ENCODE measurements at places on chromosomes 1 and 21.
A peak's percentile ranks its signal among the peaks of the same experiment; 100 is the strongest.

- no peak for DNase-seq
- no peak overlapping the region for H3K27ac ChIP-seq
- no peaks in the 10 kb centered on the region for H3K27me3 ChIP-seq
- no peaks in the 10 kb centered on the region for H3K4me1 ChIP-seq
- H3K4me3 ChIP-seq: no peak overlapping the region
Measured at GRCh38 chr1:24591781-24592180, 35.9 kb downstream of the NCMAP start.

- H3K4me1 ChIP-seq: no peaks in the 10 kb centered on the region
- no peak overlapping the region for H3K4me3 ChIP-seq
- H3K27me3 ChIP-seq: no peaks in the 10 kb centered on the region
- H3K36me3 ChIP-seq: no peaks in the 10 kb centered on the region
- no peak for DNase-seq
- H3K27ac ChIP-seq: no peak overlapping the region
Measured at GRCh38 chr1:226496453-226497015, 52.0 kb upstream of the STUM start.

- H3K27me3 ChIP-seq: no peaks in the 10 kb centered on the region
- H3K4me3 ChIP-seq: no peak overlapping the region
- no peaks in the 10 kb centered on the region for H3K36me3 ChIP-seq
Measured at GRCh38 chr1:219041818-219042217, 131.9 kb upstream of the LYPLAL1 start.

- no peak for DNase-seq
- H3K4me1 ChIP-seq: no peaks in the 10 kb centered on the region
- no peaks in the 10 kb centered on the region for H3K27me3 ChIP-seq
- no peaks in the 10 kb centered on the region for H3K36me3 ChIP-seq
- no peak overlapping the region for H3K4me3 ChIP-seq
Measured at GRCh38 chr1:58524353-58524945, 22.1 kb downstream of the OMA1 start.

DNA sequence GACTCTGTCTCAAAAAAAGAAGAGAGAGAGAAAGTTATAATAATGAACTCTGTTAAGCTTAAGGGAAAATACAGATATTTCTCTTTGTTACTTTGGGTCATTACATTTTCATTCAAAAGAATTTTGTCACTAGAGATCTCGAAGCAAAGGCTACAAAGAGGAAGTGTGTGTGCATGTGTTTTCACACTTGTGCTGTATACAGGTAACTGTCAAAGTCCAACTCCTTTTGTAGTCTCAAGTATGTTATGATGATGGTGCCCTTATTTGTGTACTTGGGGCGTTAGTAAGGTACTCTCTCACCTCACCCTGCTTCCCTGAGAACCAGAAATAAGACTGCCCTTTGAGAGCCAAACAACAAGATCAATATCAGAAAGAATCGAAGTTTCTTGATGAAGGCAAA lies 152.9 kb upstream of the ZNF644 start:
- peaks cover 8% of the 10 kb centered on the region for H3K27me3 ChIP-seq
- no peak overlapping the region for H3K4me3 ChIP-seq
- no peaks in the 10 kb centered on the region for H3K36me3 ChIP-seq
- H3K27ac ChIP-seq: no peak overlapping the region

DNA sequence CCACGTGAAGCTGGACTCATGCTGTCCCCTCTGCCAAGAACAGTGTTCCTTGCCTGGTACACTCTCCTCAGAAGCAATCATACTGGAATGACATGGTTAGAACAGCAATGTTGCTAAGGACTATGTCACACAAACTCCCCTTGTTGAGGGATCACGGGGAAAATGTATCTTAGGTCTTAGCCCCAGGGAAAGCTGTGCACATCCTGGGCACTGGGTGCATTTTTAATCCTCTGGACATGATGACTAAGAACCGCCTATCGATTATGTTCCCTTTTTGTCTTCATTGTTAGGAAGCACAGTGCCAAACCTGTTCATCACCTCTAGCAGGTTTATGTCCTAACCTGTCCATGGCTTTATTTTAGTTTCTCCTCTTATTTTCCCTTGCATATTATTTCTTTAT lies 115.1 kb downstream of the HIVEP3 start:
- H3K4me3 ChIP-seq: no peak overlapping the region
- DNase-seq: no peak
- H3K36me3 ChIP-seq: no peaks in the 10 kb centered on the region
- no peaks in the 10 kb centered on the region for H3K27me3 ChIP-seq
- no peak overlapping the region for H3K27ac ChIP-seq

DNA sequence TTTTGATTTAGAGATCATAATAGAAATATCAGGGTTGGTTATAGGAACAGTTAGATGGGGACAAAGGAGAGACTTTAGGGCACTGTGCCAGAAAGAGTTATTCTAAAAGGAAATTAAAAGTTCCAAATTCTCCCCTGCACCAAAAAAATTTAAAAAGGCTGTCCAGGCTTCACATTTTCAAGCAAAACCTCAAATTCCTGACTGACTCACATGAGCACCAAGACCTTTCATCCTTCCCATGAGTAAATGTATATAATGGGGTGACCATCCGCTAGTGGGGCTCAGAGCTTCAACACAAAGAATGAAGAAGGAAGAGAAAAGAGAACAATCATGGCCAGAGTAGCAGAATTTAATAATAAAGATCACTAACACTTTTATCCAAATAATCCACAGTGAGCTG lies 131.6 kb upstream of the MROH9 start:
- H3K36me3 ChIP-seq: no peaks in the 10 kb centered on the region
- no peak overlapping the region for H3K4me3 ChIP-seq
- H3K4me1 ChIP-seq: peaks cover 8% of the 10 kb centered on the region
- no peak for DNase-seq

DNA sequence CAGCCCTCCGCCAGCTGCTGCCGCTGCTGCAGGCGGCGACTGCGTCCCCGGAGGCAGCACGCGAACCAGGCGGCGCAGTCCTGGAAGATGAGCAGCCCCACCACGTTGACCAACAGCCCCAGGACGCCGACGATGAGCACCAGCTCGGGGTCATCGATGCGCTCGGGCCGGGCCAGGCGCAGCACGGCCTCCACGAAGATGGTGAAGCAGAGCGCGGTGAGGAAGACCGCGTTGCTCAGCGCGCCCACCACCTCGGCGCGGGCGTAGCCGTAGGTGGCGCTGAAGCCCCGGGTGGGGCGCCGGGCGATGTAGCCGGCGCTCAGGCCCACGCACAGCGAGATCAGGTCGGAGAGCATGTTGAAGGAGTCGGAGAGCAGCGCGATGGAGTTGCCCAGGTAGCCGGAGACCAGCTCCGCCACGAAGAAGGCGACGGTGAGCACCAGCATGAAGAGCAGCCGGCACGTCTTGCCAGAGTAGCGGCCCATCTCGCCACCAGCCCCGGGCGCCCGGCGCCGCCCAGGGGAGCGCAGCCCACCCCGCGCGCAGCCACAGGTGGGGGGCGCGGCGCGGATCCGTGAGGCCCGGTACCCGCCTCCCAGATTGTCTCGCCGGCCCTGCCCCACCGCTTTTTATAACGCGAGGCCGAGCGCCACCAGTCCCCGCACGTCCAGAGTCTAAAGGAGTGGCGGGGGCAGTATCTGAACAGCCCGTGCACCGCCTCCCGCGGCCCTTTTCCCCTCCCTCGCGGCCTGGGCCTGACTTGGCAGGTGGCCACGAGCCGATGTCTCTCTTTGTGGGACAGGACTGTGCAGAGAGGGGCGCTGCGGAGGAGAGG lies at the start of gene SLC30A10:
TSS of gene SLC30A10 (minus strand) at position 602 of the 835 bp plus-strand sequence. CDS start at position 485, 117 bp downstream.
- H3K36me3 ChIP-seq: no peaks in the 10 kb centered on the region
- H3K4me3 ChIP-seq: peak within 1 kb of the TSS; percentile 43
- peak within 1 kb of the TSS; percentile 54 for H3K27ac ChIP-seq
- DNase-seq: peak; percentile 78

DNA sequence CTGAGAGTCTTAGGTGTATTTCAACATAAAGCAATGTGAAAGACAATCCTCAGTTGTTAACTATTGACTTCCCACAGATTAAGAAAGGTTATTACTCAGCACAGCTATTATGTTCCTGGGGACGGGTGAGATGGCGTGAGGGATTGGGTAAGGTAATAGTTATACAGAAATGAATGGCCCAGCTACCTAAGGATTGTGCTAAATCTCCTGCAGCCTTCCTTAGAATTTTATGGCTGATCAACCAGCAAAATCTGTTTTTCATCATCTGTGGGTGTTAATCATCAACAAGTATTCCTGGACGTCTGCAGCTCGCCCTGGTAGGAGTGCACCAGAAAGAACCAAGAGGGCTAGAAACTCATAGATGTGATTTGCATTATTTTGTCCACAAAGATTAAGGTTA lies 146.0 kb upstream of the IVNS1ABP start:
- peaks cover 12% of the 10 kb centered on the region for H3K4me1 ChIP-seq
- peak overlapping the region; percentile 24 for H3K27ac ChIP-seq
- H3K36me3 ChIP-seq: no peaks in the 10 kb centered on the region
- DNase-seq: peak; percentile 35

DNA sequence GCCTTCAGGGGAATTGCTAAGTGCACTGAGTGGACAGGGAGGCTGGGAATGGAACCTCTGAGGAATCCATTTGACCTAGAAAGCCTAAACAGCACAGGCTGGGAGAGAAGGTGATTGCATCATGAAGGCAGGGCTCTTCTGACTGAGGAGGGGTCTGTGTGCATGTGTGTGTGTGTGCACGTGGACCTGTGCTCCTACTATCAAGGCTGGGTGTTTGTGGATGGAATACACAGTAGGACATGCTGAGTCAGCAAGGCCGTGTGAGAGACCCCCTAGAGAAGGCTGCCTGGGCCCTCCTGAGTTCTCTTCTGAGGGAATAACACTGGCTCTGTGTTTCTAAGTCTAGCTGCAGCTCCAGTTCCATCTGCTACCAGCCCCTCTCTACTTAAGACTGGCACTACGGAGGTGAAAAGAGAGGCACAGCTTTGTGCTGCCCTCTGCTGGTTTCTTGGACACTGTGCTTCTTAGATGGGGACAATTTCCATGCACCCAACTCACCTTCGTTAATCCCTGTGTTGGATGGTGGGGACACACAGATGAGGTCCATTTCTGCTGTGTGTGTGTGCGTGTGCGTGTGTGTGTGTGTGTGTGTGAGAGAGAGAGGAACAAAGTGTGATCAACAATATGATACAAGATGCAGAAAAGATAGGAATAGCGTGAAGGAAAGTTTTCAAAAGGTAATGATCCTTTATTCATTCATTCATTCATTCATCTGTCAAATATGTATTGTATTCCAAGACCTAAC lies 6.2 kb upstream of the EFCAB14 start:
- no peaks in the 10 kb centered on the region for H3K4me1 ChIP-seq
- no peaks in the 10 kb centered on the region for H3K36me3 ChIP-seq
- no peaks in the 10 kb centered on the region for H3K27me3 ChIP-seq

DNA sequence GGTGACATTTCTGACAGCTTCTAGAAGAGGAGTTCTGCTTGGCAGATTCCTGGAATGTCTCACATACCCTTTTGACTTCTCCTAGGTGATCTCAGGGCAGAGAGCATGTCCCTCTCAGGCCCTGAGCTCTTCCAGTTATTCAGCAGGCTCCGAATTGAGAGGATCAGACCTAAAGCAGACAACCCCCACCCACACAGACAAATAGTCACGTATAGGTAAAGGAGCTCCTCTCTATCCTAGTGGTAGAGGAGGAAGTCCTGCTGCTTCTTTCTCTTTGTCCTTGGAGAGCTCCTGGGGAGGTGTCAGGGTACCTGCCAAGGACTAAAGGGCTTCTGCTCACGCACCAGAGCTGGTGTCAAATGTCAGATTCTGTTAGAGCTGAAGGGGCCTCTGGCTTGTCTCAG lies 128.1 kb downstream of the IER5 start:
- H3K4me3 ChIP-seq: no peak overlapping the region
- H3K36me3 ChIP-seq: no peaks in the 10 kb centered on the region
- no peaks in the 10 kb centered on the region for H3K27me3 ChIP-seq
- H3K4me1 ChIP-seq: no peaks in the 10 kb centered on the region
- no peak for DNase-seq
- H3K27ac ChIP-seq: no peak overlapping the region

DNA sequence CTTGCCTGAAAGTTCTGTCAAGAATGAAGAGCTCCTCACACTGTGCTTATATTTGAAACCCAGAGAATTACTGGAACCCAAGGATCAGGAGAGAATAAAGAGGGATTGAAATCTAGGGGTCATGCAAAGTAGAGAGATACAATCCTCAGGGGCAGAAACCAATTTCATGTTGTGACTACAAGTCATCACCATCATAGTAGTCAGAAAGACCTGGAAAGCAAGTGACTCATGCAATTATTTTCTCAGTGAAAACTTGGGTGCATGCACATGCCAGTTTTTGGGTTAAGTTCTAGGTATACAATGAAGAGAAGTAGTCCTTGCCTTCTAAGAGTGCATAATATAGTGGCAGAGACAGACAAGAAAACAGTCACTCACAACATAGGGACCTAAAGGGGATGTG lies 210.0 kb downstream of the ZC3H11B start:
- peaks cover 3% of the 10 kb centered on the region for H3K4me1 ChIP-seq
- DNase-seq: no peak
- H3K27ac ChIP-seq: no peak overlapping the region
- no peak overlapping the region for H3K4me3 ChIP-seq
- no peaks in the 10 kb centered on the region for H3K27me3 ChIP-seq
